Small intestine (tissue), 16 donors: ENCODE measurements at places on chromosomes 2 and 18.

- no peak for DNase-seq
Observed at GRCh38 chr2:96537734-96538486, 1.4 kb downstream of the ARID5A start.

DNA sequence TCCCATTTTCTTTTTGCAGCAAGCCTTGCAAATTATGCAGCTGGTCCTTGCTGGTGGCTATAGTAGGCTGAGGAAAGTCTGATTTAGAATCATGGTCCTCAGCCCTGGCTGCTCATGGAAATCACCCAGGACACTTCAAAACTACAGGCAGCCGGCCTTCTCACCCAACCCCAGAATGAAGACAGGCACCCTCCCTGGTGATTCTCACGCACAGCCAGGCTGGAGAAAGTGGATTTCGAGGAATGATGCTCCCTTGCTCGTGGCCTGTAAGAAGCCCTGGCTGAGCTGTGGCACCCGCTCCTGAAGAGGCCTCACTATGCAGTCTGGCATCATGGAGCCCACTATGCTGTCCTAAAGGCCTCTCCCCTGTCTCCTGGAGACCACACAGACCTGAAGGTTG is 157.4 kb downstream of the CAPN13 start:
- DNase-seq = no peak

DNA sequence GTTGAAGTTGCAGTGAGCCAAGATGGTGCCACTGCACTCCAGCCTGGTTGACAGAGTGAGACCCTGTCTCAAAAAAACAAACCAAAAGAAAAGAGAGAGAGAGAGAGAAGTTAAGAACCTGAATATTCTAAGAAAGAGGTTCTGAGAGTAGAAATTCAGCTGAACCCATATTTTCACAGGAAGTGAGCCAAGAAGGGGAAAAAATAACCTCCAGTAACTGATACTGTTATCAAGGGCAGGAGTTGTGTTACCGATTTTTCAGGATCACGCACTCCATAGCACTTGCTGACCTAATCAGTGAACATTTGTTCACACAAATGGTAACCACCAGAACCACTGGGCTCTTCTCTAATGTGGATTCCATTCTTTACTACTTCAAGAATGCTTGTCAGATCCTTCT is 39.1 kb upstream of the BZW1 start:
- DNase-seq = no peak

- DNase-seq = no peak
Observed at GRCh38 chr2:179843541-179843940, 17.9 kb downstream of the ZNF385B start.

DNA sequence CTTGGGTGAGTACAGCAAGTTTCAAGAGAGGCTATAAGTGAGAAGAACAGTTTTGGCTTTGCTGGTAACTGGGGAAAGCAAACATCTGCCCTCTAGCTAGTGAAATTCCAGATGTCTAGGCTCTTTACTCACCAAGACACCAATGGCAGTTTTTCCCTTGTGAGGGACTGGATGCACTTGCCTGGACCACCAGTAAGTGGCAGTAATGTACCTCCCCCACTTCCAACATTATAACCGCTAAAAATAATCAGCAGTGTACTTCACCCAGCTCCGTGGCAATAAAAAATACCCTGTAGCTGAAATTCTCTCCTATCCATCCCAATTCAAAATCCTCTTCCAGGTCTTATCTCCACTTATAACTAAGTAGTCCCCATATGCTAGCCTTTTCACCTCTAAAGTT is 383.9 kb downstream of the ARHGAP15 start:
- DNase-seq = peak; percentile 1

GRCh38 chr2:9473308-9473984 is 905 bp upstream of the IAH1 start:
- DNase-seq = peak; percentile 66

DNA sequence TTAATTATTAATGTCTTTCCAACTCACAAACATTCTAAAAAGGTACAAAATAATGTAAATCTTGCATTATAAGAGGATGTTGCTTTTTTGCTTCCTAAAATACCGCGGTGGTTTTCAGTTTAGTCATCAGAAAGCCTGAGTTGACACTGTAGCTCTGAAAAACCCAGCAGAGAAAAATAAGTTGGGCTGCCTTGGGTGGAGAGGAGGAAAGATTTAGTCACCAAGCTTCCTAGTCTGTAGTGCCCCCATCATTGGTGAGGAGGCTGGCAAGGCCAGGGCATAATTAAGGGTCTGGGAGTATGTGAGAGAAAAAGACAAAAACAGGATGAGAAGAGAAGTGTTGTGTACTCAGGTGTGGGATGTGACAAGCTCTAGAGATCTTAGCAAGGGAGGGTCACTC is 5.7 kb downstream of the PTPRM start:
- DNase-seq = no peak

- DNase-seq = no peak
Observed at GRCh38 chr18:59114160-59114559, 25.5 kb upstream of the SEC11C start.

- DNase-seq = no peak
Observed at GRCh38 chr2:135227386-135227785, 175.3 kb downstream of the RAB3GAP1 start.

DNA sequence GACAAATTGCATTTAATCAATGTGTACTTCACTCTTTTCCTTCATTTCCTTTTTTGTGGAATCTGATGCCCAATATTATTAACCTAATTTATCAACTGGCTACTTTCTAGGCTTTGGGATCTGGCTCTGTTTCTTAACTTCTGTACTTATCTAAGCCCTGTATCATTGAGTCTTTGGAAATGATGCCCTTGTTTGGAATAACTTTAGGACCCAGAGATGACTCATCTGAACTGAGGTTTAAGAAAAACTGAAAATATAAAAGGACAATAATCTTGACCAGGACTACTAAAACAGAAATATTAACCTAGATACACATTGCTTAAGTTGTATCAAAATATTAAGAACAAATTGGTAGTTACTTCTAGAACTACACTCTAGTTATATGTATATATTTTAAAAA is 600.8 kb downstream of the CPS1 start:
- DNase-seq = no peak

GRCh38 chr2:181241366-181241765 is 215.8 kb upstream of the ITGA4 start:
- DNase-seq = no peak

- DNase-seq = no peak
Observed at GRCh38 chr2:218458598-218458997, 39.7 kb downstream of the VIL1 start.

GRCh38 chr2:175633227-175633626 is 368.8 kb downstream of the LNPK start:
- DNase-seq = no peak

DNA sequence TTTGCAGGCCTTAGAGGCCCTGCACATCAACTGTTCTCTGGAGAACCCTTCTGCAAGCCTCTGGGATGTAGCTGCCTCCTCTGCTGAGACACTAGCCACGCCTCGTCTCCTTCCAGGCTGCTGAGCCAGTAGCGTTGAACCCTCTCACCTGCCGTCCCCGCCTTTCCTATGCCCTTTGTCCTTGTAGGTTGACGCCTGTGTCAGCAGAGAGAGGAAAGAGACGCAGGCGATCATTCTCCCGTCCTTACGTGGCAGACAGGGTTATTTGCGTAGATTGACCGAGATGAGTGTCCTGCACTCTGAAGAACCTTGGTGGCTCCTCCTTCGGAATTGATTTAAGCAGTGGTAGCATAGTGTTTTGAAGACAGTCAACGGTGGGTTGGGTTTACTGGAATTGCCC is 27.8 kb downstream of the ID2 start:
- DNase-seq = peak; percentile 97

- DNase-seq = peak; percentile 50
Observed at GRCh38 chr2:102442967-102443828, 20.2 kb downstream of the IL18RAP start.

DNA sequence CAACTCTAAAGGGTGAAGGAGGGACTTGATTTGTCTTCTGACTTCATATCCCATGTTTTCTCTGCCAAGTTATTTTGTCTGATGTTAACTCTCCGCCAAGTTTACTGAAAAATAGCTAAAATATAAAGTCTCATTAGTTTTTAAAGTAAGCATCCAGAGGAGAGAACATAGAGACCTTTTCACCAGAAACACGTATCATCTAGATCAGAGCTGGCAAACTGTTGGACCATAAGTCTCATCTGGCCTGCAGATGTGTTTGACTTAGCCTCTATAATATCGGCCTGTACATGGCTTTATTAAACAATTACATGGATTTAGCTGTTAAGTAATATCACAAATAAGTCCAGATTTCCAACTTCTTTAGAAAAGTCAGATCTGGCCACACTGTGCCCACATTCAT is 182.6 kb downstream of the PLCL1 start:
- DNase-seq = no peak

DNA sequence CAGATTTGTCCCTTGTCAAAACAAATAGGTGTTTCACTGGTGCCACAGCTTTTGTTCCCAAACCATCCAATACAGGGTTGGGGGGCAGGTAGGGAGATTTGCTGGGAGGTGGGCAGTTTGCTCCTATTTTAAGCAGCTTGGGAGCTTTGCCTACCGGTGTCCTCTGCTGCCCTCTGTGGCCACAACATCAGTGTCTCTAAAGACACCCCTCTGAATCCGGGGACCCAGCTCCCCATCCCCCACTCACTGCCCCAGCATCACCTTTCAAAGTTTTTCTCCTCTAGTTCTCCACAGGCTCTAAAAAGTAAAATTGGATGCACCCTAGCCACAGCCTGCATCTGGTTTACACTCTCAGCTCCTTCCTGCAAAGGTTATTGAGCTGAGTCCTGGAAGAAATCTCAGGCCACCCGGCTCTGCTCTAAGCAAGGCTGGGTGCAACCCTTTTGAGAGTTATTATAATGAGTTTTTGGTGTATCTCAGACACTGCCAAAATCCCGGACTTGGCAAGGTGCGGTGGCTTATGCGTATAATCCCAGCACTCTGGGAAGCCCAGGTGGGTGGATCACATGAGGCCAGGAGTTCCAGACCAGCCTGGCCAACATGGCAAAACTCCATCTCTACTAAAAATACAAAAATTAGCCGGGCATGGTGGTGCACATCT is 2.9 kb upstream of the EPAS1 start:
- no peak for DNase-seq

GRCh38 chr2:232884549-232885263 is 14.6 kb downstream of the SNORC start:
- DNase-seq = no peak

DNA sequence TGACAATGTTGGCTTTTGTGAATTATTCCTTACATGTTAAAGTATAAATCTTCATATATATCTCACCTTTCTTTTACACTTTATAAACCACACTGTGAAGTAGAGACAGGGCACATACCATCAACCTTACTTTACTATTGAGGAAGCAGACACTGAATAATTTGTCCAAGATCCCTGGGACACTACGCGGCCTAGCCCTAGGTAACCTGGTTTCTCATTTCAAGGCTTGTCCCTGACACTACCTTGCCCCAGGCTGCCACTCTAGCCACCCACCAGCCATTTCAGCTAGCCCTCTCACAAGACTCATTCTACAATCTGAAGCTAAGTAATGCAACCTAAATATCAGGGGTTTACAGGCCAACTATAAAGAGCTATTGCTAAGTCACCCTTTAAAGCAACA is 26.7 kb downstream of the CCDC93 start:
- DNase-seq = no peak

DNA sequence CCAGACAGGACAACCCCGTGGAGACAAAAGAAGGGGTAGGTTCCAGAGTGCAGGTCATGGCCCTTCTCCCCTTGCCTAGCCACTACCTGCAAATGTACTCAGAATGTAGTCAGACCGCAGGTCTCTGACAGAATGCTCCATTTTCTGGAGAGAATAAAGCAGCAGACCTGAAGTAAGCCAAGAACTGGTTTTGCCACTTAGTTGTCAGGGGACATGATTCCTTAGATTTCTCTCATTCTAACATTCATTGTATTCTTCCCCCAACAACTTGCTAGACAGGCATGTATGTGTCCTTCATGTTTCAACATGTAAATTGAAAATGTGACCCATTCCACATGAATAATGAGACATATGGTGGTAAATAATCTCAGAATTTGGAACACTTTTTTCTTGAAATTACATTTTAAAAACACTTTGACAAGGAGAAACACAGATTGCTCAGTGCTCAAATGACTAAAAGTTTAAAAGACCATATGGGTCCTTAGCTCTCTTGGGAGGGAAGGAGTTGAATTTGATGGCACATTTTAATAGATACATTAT is 142.4 kb downstream of the CCBE1 start:
- no peak for DNase-seq

DNA sequence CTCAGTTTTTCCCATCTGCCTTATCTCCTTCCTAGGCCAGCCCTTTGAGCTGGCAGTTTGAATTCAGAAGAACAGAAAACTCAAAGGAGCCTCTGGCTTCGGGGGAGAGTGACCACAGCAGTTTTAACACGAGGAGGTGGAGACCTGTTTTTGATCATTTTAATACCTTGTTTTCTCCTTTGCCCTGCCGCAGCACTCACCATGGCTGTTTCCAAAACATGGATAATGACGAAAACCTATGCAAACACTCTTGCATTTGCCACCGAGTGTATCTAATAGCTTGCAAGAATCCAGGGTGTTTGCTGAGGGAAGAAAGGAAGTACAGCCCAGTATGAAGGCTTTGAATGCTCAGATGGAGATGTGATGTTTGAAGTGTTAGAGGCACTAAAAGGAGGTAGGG is 167.1 kb downstream of the PRKCE start:
- DNase-seq = no peak

- no peak for DNase-seq
Observed at GRCh38 chr2:98153481-98153880, 66.5 kb downstream of the VWA3B start.
